ENCODE measurements at places on chromosomes 3 and 15. TPM values are rescaled to one million over a fixed set of nuclear protein-coding genes. Genes with fewer than 3 reads are reported as not detected.
A peak's percentile ranks its signal among the peaks of the same experiment; 100 is the strongest.

DNA sequence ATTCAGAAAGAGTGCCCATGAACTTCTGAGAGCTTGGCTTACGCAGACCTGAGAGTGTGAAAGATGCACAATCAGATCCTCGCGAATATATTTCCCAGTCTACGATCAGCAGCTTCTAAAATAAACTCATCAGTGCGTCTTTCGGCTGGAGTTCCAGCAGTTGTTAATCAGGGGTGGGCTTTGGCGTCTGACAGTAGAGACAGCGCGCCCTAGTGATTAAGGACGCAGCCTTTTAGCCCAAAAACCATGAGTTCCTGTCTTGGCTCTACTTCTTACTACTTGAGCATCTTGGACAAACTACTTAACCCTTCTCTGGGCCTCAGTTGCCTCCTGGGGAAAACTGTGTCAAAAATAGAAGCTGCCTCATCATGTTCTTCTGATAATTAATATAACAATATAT lies 15.8 kb upstream of the ARRDC4 start:
- DNase-seq = no peak

GRCh38 chr3:190617185-190617584 lies 103.3 kb downstream of the IL1RAP start:
- no peak for DNase-seq

DNA sequence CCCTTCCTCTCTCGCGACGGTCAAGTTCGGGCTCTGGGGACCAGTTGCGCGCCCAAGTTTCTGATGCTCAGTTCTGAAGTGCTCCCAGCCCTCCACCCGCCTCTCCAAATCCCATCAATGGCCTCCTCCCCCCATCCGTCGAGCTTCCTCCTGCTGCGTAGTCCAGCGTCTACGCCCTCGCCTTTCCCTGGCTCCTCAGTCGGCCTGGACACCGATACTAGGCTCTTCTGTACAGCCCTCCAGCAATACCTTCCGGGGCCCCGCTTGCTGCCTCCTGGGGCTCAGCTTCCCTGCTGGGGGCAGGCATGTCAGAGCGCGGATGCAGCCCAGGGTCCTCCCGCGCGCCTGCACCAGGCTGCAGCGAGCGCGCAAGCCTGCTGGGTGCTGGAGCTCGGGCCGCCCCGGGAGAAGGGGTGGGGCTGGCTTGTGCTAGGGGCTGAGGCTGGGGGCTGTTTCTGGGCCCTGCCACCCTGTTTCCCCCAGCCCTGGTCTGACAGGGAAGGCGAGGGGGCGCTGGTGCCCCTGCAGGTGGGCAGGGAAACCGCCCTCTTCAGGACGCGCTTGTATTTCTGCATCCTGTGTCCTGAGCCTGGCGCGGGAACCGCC lies 353.3 kb upstream of the SUCLG2 start:
- DNase-seq = no peak

PDE8A gene
- 67.4 TPM for total RNA-seq

DNA sequence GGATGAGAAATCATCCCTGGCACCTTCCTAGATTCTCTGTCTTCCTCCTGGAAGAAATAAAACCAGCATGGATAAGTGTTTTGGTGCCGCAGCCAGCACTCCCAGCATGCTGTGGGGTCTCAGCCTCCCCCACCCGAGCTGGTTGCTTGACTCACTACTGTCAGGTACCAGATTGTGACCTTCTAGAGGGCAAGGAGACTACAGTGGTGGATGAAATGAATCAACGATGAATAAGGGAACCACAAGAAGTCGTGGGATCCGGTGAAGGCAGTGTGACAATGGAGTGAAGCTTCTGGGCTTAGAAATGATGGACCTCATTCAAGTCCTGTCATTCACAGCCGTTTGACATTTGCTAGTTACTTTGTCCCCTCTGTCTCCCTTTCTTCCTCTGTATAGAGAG lies 50.2 kb upstream of the SLCO3A1 start:
- no peak for DNase-seq

- DNase-seq = no peak
These were observed 75.6 kb upstream of the PRICKLE2 start for GRCh38 chr3:64300790-64301423.

- no peak for DNase-seq
These were observed 8.6 kb downstream of the SEMA6D start for GRCh38 chr15:47725906-47726305.

- no peak for DNase-seq
These were observed 79.8 kb downstream of the CNTN6 start for GRCh38 chr3:1172644-1173043.

SEMA6D gene
- total RNA-seq = 8.8 TPM

DNA sequence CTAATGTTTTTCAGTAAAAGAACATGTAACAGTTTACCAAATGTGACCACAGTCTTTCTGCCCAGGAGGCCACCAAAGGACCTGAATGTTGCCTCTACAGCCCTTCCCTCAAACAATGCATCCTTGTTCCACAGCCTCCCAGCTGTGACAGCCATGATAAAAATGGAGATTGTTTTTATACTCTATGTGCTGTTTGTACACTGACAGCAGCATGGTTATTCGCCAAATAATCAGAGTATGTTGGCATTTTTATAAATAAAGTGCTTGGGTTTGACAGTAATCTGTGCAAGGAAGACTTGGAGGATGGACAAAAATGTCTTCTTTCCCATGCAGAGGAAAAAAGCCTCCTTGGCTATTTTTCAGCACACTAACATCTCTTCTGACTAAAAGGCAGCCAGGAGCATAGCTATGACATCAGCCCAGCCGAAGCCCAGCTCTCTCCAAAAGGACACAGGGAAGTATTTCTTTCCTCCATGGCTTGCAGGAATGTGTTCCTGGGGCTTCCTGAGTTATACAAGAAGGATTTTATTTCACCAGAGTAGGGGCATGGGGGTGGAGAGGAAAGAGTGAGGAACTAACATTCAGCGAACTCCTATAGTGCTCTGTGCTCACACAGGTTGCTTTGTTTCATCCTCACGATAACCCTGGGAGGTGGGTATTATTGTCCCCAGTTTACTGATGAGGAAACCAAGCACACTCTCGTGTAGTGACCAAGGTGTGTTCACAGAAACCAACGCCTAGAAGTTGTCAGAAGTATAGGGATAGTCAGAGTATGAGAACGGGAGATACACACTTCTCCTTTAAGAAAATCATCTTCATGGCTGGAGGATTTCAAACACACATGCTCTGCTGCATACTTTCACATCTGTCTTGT lies 339.7 kb downstream of the MECOM start:
- DNase-seq = no peak

- DNase-seq = peak; percentile 50
These were observed 105.5 kb downstream of the GABRB3 start for GRCh38 chr15:26667222-26667988.

HCLS1 gene
- total RNA-seq = 37.4 TPM

SPRED1 gene
- total RNA-seq = 22.5 TPM

- no peak for DNase-seq
These were observed 383.4 kb downstream of the PTPRG start for GRCh38 chr3:61944726-61945125.

- DNase-seq = no peak
These were observed 1.5 kb downstream of the CIB1 start for GRCh38 chr15:90232196-90232595.

DNA sequence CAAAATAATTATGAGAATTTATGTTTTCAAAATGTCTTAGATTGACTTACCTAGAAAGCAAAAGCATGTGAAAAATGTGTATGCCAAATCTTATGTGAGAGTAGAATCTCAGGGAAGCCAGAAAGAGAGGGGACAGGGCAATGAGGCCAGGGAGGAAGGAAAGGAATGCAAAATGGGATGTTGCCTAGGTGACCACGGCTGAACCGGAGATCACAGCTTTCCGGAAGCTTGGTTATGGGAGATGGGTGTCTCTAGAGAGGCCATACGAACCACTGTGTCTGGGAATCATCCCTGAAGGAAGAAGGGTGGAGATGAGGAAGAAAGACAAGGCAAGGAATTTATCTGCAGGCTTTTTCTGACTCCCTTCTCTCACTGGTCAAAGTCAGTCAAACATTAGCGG lies 76.0 kb downstream of the SUCLG2 start:
- DNase-seq = no peak

SETD5 gene
- 182 TPM for total RNA-seq

CGNL1 gene
- total RNA-seq = 12.6 TPM

GRCh38 chr15:81575436-81576123 lies 201.6 kb upstream of the TMC3 start:
- DNase-seq = no peak

SAMD7 gene
- not detected for total RNA-seq

All from ureter (tissue), 1 donor.